ENCODE measurements at places on chromosomes 12 and 14. TPM values are rescaled to one million over a fixed set of nuclear protein-coding genes. Genes with fewer than 3 reads are reported as not detected.

The ANO6 gene
- total RNA-seq = 50.8 TPM

The CARMIL3 gene
- 1.4 TPM for total RNA-seq

The PDE3A gene
- total RNA-seq = 0.97 TPM

The BHLHE41 gene
- 4.0 TPM for total RNA-seq

The INHBC gene
- total RNA-seq = not detected

The FAR2 gene
- 104 TPM for total RNA-seq

The BBS10 gene
- 6.5 TPM for total RNA-seq

The NPFF gene
- total RNA-seq = not detected

The HOXC12 gene
- total RNA-seq = 1.3 TPM

DNA sequence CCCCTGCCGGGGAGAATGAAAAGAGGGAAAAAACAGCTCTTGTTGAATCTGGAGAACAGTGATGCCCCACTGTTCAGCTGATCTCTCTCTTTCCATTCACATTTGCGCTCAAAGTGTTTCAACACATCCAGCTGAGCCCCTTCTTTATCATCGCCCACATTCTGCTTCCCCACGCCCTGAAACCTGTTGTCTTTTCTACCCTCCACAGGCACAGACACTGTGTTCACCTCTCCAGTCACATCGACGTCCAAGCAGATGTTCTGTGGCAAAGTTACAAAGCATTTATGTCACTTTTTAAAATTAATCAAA lies 338.7 kb downstream of the EGLN3 start:
- H3K36me3 ChIP-seq = no peaks in the 10 kb centered on the region
- no peak overlapping the region for H3K27ac ChIP-seq
- H3K27me3 ChIP-seq = peaks cover 5% of the 10 kb centered on the region
- H3K4me1 ChIP-seq = no peaks in the 10 kb centered on the region

DNA sequence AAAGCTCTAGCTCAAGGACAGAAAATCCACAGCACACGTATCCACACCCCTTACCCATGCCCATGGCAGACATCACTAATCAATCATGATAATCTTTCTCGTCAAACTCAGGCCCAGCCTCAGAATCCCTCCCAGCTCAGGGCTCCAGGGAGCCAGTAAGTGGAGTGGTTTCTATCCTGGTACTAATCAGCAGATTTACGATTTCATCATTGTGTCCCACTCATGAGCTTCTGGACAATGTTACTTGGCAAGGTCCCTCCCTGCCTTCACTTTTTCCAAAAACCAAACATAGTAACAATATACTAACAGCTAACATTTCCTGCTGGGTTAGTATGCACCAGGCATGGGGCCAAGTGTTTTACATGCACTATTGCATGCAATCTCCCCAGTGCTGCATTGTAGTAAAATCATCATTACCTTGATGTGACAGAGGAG lies 45.8 kb upstream of the NCOR2 start:
- no peak for DNase-seq
- H3K4me3 ChIP-seq = peak overlapping the region; percentile 25
- H3K4me1 ChIP-seq = no peaks in the 10 kb centered on the region
- peaks cover 1% of the 10 kb centered on the region for H3K27me3 ChIP-seq
- H3K36me3 ChIP-seq = peaks cover 3% of the 10 kb centered on the region

- no peak for DNase-seq
- no peak overlapping the region for H3K27ac ChIP-seq
- H3K4me3 ChIP-seq = no peak overlapping the region
- H3K36me3 ChIP-seq = peaks cover 6% of the 10 kb centered on the region
- H3K4me1 ChIP-seq = peaks cover 14% of the 10 kb centered on the region
Measured at GRCh38 chr14:71371711-71372396, 464.6 kb downstream of the PCNX1 start.

DNA sequence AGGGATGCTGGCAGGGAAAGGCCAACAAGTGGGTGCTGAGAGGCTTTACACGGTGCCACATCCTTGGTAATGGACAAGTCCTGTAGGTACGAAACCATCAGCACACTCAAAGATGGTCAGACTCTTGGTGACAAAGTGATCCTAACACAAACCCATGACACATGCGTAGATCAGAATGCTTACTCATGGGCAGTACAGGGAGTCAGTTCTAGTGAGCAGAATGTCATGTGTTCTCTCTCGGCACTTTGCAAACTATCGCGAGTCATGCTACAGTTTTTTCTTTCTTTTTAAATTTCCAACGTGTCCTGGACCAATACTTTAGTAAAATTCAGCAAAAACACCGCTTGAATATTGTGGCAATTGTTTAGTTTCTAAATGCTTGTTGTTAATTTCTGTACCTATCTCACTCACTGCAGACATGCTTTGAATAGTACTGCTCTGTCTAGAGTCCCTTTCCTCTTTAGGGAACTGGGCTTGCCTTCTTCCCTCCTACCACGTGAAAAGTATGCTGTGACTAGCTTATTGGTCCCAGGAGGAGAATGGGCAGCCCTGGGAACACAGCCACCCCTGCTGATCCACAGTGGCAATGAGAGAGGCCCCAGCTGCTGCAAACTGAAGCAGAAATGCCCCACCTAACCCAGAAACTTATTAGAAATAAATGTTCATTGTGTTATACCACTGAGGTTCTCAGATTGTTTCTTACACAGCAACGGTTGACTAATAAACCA lies 62.4 kb downstream of the UBR7 start:
- peak overlapping the region; percentile 37 for H3K27ac ChIP-seq
- H3K27me3 ChIP-seq = no peaks in the 10 kb centered on the region
- no peak overlapping the region for H3K4me3 ChIP-seq
- no peak for DNase-seq
- peaks cover 3% of the 10 kb centered on the region for H3K36me3 ChIP-seq

- H3K4me1 ChIP-seq = peaks cover 30% of the 10 kb centered on the region
- H3K27me3 ChIP-seq = peaks cover 2% of the 10 kb centered on the region
- H3K36me3 ChIP-seq = no peaks in the 10 kb centered on the region
- DNase-seq = no peak
- H3K4me3 ChIP-seq = no peak overlapping the region
- H3K27ac ChIP-seq = peak overlapping the region; percentile 57
Measured at GRCh38 chr12:2287589-2287988, 234.8 kb downstream of the CACNA1C start.

DNA sequence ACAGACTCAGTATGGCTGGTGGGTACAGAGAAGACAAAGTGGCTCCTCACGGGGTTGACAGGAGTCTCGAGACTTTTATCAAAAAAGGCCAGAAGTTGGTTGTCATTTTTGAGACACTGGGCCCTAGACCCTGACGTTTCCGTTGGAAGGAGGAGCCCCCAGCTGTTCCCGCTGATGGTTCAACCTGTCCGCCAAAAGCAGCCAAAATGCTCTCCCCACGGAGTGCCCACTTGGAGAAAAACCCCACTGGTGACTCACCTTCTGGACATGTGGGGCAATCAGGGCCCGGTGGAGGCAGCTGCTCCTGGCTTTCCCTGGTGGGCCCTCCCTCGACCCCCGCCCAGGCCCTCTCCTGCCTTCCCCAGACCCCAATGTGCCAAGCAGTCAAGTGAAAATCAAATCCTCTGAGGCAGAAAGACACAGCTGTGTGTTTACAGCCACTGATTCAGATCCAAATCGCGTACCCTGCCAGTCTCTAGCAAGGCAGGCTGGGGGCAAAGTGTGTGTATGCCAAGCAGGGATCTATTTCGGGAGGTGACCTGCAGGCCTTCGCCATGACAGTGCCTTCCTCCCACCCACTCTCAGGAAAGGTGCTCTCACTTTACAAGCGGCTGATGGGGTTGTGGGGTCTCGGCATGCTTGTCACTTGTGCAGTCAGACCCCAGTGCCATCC lies 347.4 kb downstream of the DPF3 start:
- no peaks in the 10 kb centered on the region for H3K27me3 ChIP-seq
- H3K27ac ChIP-seq = no peak overlapping the region

DNA sequence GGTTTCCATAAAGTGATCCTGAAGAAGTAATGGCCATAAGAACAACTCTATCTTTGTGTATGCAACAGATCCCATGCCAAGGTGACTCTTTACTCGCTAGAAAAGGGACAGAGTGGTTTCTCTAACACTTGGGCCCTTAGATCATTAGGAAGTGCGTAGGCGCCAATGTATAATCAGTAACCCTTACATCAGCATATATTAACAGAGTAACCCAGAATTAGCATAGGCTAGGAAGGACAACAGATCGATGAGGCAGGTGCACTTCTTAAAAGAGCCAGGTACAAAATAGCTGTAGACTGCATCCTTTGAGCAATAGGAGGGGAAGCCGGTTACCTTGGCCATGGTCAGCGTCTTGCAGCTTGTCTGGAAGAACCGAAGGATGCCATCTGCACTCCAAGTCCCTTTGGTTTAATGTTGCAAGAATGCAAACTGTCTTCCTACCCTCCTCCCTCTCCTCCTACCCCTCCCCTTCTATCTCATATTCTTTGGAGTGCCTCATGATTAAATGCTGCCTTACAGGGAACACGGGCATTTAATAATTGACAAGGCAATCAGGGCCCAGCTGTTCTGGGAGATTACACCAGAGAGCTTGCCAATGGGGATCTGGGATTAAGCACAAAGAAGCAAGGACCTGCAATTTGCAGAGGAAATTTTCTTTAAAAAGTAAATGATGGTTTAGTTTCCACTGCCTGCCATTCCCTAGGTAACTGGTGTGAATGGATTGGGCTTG lies 8.0 kb downstream of the GSG1 start:
- H3K4me1 ChIP-seq = peaks cover 41% of the 10 kb centered on the region
- no peak overlapping the region for H3K4me3 ChIP-seq
- peaks cover 10% of the 10 kb centered on the region for H3K36me3 ChIP-seq
- no peak for DNase-seq
- H3K27me3 ChIP-seq = peaks cover 13% of the 10 kb centered on the region
- no peak overlapping the region for H3K27ac ChIP-seq

- peak overlapping the region; percentile 85 for H3K27ac ChIP-seq
- H3K36me3 ChIP-seq = peaks cover 59% of the 10 kb centered on the region
- H3K4me1 ChIP-seq = peaks cover 75% of the 10 kb centered on the region
- H3K4me3 ChIP-seq = peak overlapping the region; percentile 75
Measured at GRCh38 chr12:4288296-4289131, 15.0 kb downstream of the CCND2 start.

DNA sequence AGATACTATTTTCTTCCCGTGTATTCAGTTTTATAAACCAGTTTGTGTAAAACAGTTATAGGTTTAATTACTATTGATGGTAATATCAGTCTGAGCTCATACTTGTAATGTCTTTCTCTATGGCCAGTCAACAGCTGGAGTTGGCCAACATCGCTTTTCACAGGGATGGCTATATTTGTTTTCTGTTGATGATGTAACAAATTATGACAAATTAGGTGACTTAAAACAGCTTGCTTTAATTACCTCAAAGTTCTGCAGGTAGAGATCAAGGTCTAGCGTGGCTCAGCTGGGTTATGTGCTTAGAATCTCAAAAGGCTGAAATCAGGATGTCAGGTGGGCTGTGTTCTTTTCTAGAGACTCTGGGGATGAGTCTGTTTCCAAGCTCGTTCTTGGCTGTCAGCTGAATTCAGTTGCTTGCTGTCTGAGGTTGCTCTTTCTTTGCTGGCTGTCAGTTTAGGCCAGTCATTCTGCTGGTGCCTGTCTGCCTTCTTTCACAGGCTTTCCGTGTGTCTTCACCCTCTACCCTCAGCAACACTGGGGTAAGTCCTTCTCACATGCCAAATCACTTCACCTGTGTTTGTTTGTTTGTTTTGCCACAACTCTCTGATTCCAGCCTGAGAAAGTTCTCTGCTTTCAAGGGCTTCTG lies 370.2 kb upstream of the E2F7 start:
- DNase-seq = no peak
- no peaks in the 10 kb centered on the region for H3K27me3 ChIP-seq
- H3K27ac ChIP-seq = no peak overlapping the region

DNA sequence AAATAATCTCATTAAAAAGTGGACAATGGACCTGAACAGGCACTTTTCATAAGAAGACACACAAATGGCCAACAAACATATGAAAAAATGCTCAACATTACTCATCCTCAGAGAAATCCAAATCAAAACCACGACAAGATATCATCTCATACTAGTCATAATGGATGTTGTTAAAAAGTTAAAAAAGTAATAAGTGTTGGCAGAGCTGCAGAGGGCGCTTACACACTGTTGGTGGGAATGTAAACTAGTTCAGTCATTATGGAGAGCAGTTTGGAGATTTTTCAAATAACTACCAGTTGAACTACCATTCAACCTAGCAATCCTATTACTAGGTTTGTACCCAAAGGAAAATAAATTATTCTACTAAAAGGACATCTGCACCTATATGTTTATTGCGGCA lies 47.2 kb downstream of the FOXG1 start:
- no peaks in the 10 kb centered on the region for H3K27me3 ChIP-seq
- no peaks in the 10 kb centered on the region for H3K36me3 ChIP-seq
- no peak overlapping the region for H3K4me3 ChIP-seq

DNA sequence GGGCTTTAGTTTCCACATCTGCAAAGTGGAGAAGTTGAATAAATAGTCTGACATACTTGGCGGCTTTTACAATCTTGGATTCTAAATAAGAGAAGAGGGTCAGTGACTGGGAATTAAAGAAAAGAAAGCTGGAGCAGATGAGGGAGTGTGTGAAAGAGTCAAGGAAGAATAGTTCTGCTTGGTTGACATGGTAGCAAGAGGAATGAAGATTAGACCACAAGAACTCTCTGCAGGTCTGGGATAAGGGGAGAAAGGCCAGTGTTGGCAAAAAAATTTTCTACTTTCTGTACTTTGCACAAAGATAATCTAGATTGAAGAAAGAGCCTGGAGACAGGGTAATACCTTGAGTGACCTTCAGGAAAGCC lies 5.9 kb downstream of the ITGB7 start:
- no peak overlapping the region for H3K27ac ChIP-seq
- DNase-seq = no peak
- no peak overlapping the region for H3K4me3 ChIP-seq
- peaks cover 13% of the 10 kb centered on the region for H3K4me1 ChIP-seq
- H3K36me3 ChIP-seq = no peaks in the 10 kb centered on the region

DNA sequence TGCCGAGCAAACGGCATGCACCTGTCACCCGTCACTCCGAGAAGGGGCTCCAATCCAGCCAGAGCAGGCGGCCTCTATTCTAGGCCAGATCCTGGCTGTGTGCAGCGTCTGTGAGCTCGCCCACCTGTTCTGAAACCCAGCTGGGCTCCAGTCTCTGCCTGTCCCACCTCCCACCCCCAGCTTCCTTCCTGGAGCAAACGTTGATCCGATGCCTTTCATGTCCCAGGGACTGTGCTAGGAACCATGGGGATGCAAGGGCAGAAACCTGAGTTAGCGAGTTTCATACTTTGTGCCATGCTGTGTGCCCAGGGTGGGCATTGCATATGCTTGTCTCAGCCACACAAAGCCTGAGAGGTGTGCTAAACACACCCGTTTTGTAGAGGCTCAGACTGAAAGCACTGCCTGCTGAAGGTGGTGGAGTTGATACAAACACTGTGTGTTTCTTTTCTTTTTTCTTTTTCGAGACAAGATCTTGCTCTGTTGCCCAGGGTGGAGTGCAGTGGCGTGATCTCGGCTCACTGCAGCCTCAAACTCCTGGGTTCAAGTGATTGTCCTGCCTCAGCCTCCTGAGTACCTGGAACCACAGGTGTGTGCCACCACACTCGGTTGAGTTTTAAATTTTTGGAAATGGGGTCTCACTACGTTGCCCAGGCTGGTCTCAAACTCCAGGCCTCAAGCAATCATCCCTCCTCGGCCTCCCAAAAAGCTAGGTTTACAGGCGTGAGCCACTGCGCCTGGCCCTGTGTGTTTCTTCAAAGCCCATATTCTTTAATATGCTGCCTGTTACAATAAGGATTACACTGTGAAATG lies 84.1 kb upstream of the MED13L start:
- no peak overlapping the region for H3K27ac ChIP-seq
- no peak overlapping the region for H3K4me3 ChIP-seq
- H3K4me1 ChIP-seq = peaks cover 3% of the 10 kb centered on the region
- DNase-seq = no peak
- H3K36me3 ChIP-seq = no peaks in the 10 kb centered on the region

Measured in endothelial cell (in vitro differentiated cells).